SHP77 treated with DMSO at 0.1 percent for 48 hours (cell line): ENCODE measurements at places on chromosomes 3 and 15.

DNA sequence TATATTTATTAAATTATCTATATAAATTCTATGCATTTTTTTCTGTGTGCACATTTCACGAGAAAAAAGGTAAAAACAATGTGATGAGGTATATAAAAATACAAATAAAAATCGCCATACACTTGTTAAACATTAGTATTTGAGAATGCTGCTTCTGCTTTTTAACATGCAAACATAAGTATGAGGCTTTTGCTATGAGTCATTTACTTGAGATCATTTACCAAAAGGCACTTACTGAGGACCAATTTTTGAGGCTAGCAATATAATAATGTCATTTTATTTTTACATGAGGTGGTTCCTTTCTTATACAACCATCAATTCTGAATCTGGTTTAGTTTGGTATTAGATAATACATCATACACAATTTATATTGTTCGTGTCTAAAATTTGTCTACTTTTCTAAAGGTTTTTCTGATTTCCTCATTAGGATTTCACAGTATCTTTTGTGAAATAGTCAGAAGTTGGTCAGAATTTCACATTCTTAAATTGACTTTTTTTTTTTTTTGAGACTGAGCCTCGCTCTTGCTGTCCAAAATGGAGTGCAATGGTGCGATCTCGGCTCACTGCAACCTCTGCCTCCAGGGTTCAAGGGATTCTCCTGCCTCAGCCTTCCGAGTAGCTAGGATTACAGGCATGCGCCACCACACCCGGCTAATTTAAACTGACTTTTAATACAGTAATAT lies 25.6 kb downstream of the DCUN1D1 start:
- DNase-seq, result no peak

- no peak for DNase-seq
These were observed 76.8 kb downstream of the TNIK start for GRCh38 chr3:171383206-171384018.

DNA sequence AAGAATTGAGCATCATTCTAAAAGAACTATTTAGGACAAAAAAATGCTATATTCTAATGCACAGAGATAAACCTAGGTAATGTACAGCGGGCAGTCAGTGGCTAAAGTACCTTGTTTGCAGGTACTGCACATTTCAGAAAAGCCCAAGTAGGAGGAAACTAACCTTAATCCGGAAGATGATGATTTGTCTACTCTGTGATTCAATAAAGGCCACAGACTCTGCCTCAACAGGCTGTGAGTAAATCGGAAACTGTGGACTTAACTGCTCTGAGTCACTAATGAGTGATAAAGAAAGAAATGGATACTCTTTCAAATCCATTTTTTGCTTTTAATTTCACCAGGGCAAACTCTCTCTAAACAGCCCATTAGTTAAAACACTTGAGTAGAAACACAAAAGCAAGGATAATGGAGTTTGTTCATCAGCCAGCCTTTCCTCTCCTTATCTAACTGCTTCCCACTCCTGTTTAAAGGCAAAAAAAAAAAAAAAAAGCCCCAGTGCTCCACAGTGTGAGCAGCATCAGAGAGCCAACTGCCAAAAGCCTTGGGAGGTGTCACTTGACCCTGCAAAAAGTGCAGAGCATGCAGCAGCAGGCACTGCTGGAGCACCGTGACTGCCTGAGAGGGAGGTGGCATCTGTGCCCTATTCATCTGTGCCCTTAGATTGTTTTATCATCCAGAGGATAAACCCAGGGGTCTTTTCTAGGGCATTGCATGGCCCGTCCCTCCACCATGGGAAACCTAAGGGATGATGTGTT lies 187.7 kb downstream of the SATB1 start:
- DNase-seq, result no peak

GRCh38 chr15:57892181-57892580 lies 173.3 kb downstream of the ALDH1A2 start:
- no peak for DNase-seq

GRCh38 chr3:110291886-110292501 lies 779.6 kb upstream of the NECTIN3 start:
- DNase-seq, result no peak

GRCh38 chr15:63364399-63365272 lies 17.0 kb downstream of the CA12 start:
- DNase-seq, result no peak

- DNase-seq, result no peak
These were observed 52.7 kb downstream of the TFG start for GRCh38 chr3:100761951-100762350.

- no peak for DNase-seq
These were observed 22.6 kb upstream of the SCG3 start for GRCh38 chr15:51658664-51659063.
